ENCODE measurements at places on chromosomes 6 and 20.

GRCh38 chr20:38308047-38308438 is 4.1 kb downstream of the BPI start:
- no peak for DNase-seq

- DNase-seq: no peak
Observed at GRCh38 chr6:130933712-130934200, 106.5 kb downstream of the SMLR1 start.

DNA sequence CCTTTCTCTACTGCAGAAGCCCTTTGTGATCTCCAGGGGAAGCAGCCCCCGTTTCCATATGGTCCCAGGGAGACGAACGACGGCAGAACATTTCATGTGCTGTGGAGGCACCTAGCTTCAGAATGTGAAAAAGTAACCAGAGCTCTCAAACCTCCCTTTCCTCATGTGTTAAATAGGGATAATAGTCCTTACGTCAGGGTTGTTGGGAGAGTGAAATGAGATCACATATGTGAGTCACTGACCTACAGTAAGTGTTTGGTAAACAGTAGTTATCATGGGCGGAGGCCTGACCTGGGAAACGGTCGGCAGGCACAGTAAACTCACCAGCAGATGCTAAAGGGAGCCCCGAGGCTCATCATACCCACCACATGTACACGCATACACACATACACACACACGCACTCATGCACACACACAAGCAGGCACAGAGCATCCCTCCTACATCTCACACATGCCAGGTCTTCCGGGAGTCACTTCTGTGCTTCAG is 89.7 kb downstream of the LY86 start:
- DNase-seq: no peak

- DNase-seq: no peak
Observed at GRCh38 chr6:43293698-43294097, 4.4 kb upstream of the SLC22A7 start.

Measured in right renal pelvis (tissue), 4 donors.